ENCODE measurements at places on chromosomes 16 and 17.
A peak's percentile ranks its signal among the peaks of the same experiment; 100 is the strongest.

GRCh38 chr17:75400326-75400939 is 5.0 kb downstream of the GRB2 start:
- DNase-seq, result no peak

- DNase-seq, result no peak
These were observed 2.3 kb downstream of the DLG4 start for GRCh38 chr17:7217113-7217987.

DNA sequence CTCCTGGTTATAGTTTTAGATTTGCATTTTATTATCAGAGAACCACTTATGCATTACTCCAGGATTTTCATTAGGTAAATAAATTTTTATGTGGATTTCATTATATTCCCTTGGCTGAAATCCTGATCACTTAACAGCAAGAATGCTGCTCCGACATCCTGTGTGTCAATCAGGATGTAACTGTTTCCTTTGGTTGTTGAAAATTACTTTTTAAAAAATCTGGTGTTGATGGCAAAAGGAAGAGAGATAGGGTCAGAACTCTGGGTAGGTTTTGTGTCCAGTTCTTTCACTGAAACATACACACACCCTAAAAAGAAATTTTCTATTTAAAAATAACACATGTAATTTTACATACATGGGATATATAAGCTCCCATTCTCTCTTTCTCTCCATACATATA is 30.9 kb downstream of the ZNF423 start:
- no peak for DNase-seq

- no peak for DNase-seq
These were observed 12.6 kb downstream of the MAP2K3 start for GRCh38 chr17:21297026-21297520.

GRCh38 chr16:27579087-27579980 is 29.4 kb downstream of the KATNIP start:
- DNase-seq, result no peak

- DNase-seq, result no peak
These were observed 197.9 kb downstream of the RBFOX3 start for GRCh38 chr17:79412886-79413390.

DNA sequence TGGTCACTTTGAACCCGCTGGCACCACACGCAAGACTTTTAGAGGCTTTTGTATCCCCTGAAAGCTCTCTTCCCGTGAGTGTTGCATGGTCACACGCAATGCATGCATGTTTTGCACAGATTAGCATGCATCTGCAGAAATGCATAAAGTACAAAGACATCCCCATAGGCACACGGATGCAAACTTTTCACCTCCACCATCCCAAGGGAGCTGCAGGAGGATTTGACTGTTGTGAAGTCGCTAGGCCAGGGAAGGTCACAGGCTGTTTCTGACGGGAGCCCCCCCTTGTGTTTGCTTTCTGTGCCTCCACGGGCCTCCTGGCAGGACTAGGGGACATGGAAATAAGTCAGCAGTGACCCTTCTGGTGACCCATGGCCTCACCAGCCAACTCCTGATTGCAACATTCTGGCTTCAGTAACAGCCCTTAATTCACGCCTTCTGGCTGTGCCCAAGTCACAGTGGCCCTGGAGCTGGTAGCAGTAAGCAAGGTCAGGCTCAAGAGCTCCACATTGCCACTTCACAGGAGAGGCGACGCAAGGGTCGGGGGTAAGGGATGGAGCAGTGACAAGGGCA is 45.1 kb downstream of the SOX9 start:
- DNase-seq, result no peak

GRCh38 chr16:8376430-8376829 is 213.9 kb downstream of the TMEM114 start:
- DNase-seq, result no peak

- no peak for DNase-seq
These were observed 163.5 kb upstream of the DYNLRB2 start for GRCh38 chr16:80377096-80377956.

DNA sequence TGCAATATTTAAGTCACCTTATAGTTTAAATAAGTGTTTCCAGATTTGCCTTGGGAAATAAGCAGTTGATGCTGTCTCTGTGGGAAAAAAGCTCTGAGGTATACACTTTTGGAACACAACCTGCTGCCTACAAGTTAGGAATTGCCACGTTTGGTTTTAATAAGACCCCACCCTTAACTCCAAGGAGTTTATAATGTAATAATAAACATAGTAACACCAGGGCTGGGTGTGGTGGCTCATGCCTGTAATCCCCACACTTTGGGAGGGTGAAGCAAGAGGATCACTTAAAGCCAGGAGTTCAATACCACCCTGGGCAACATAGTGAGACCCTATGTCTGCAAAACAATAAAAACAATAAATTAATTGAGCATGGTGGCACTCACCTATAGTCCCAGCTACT is 15.9 kb upstream of the SMG1 start:
- DNase-seq, result no peak

- DNase-seq, result peak; percentile 57
These were observed 14.6 kb downstream of the COTL1 start for GRCh38 chr16:84603140-84603816.

DNA sequence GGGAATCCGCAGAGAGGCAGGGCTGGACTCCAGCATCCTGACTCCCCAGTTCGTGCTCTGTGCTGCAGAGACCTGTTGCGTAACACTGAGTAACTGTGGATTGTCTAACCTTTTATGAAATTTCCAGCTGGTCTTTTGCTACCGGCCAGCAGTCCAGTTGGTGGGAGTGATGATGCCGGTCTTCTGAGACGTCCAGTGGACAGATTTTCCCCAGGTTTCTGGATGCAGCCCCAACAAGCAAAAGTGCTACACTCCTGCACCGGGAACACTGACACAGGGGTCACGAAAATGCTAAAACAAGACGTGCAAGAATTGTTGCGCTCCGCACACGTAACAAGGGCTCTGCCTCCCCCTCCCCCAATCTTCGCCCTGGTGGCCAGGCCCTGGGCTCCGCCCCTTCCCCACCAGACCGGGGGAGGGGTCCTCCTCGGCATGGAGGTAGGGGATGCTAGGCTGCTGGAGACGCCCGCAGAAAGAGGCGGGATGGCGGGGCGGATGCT is 701 bp upstream of the MRC2 start:
- no peak for DNase-seq

All from stimulated activated CD4-positive, alpha-beta T cell treated with anti-CD3 and anti-CD28 coated beads, Interleukin-4, amount 100 ng/mL, for 4 hours (primary cell).